NCI-H187 treated with DMSO at 0.1 percent for 48 hours (cell line): ENCODE measurements at places on chromosomes 3 and 15.

GRCh38 chr3:184491867-184492615 is 69.5 kb upstream of the EPHB3 start:
- no peak for DNase-seq

DNA sequence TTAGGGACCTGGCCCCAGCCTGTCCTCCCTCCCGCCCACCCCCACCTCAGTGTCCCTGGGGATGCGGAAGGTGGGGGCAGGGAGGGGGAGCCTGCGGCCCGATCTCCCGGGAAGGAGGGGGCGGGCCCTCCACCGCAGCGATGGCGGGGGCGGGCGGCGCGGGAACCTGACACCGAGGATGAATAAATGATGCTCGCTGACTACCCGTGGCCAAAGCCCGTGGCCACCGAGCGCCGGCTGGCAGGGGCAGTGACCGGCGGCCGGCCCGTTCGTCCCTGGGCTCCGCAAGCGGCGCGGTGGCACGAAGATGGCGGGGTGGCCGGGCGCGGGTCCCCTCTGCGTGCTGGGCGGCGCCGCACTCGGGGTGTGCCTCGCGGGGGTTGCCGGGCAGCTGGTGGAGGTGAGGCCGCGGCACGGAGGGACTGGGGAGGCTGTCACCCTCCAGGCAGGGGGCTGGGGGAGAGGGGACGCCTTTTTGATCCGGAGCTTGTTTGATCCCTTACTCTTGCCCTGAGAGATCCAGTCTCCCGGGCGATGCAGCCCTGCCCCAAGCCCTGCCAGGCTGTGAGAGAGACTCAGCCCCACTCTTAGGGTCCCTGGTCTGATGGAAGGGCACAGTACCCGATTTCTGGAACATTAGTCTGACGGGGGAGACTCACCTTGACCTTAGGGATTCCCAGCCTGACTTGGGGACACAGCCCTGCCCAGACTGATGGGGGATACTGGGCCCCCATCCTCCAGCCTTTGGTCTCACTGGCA is at the start of gene TMIE:
TMIE (plus strand) TSS at position 212 of the 759 bp plus-strand sequence; CDS start at position 308, 96 bp downstream.
- DNase-seq: no peak

- DNase-seq: no peak
Observed at GRCh38 chr3:129702934-129703712, 96.6 kb upstream of the PLXND1 start.

GRCh38 chr3:157249606-157250005 is 89.7 kb upstream of the CCNL1 start:
- no peak for DNase-seq

DNA sequence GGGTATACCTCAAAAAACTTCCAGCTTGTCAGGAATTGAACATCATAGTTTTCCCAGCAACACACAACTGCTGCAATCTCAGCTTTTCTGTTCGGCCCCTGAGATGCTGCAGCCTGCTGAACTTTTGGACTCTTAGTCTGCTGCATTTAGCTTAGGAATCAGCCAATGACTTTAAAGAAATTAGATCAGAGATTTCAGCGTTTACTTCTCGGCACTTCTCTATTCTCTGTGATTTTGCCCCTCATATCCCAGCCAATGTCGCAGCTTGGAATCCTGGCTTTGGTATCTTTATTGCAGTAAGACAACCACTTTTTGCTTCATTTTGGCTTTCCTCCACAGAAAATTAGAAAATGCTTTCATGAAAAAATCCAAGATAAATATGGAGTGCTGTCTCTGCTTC is 86.3 kb upstream of the MCTP2 start:
- DNase-seq: no peak

DNA sequence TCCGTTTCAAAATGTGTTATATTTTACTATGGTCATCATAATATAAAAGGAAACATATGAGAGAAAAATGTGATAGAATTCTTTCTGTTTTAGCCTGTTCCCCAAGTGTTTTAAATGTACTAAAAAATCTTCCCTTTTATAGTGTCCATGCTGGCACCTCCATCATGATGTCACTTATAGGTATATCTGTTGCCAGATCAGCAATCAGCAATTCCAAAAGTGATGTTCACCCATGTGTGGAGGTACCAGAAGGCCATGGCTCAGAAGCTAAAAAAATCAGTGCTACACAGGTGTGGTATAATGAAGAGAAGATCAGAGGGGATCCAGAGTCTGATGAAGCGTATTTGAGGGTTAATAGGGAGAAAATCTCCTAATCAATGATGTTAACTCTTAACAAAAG is 1.1 kb upstream of the GPR15 start:
- DNase-seq: no peak

- no peak for DNase-seq
Observed at GRCh38 chr3:109116031-109116430, 1.9 kb downstream of the MORC1 start.

DNA sequence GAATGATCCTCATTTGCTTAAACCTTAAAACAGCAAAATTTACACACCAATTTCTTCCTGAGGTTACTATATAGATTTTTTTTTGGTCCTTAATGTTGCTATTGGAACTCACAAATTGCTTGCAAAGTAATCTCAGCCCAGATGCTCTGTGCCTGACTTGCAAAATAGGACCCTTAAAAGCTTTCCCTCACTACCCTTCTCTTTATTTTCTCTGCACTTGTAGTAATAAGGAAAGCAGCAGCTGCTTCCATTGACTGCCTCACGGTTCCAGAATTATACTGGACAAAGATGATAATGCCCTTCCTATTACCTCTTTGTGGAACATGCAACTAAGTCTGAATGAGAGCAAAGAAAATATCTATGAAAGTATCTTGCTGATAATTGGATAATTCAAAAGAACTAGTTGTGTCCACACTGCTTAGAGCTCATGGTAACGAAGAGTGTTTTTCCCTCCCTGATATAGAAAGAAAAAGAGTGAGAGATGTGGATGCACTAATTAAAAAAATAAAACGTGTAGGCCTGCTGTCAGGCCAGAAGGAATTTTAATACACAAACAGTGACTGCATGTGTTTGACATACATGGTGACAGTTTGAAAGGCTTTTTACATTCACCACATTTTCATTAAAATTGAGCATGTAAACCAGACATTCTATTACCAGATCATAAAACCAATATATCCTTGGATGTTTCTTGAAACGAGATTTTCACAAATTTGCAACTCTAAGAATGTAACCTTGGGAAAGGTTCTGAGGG is 783.1 kb downstream of the GBE1 start:
- DNase-seq: no peak

- no peak for DNase-seq
Observed at GRCh38 chr3:181075098-181075497, 85.6 kb upstream of the DNAJC19 start.

DNA sequence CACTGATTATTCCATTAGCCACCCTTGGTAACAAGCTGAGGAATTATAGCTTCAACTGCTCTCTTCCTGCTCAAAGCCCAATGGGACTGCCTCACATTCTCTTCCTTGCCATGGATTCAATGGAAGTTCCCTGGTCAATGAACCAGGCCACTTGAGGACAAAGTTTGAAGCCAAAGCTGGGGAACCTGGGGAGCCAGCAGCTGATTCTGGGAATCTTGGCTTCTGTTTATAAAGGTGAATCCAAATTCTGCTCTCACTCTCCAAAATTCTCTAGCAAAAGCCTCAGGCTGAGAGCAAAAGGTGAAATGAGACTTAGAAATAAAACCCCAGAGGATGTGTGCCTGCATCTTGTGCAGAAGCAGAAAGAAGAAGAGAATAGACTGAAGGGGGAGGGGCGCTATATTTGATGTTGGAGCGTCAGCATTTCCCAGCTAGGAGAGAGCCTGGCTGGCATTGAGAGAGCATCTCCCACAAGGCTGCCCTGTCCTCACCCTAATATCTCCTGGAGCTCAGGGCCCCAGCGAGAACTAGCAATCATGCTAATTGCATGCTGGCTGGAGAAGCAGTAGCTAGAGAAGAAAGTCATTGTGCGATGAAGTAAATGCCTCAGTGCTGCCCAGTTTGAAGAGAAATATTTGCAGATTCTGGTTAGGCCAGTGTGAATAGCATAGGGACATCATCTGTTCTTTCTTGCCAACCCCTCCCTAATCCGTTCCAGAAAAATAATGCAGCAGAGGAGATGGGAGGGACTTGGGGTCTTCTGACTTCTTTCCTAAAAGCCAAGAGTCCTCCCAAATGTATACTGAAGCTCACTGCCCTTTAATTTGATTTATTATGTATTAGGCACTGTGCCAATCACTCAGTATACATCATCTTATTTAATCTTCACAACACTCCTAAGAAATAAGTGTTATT is 34.9 kb upstream of the GAP43 start:
- no peak for DNase-seq

- no peak for DNase-seq
Observed at GRCh38 chr15:95262866-95263564, 1031.7 kb downstream of the MCTP2 start.

DNA sequence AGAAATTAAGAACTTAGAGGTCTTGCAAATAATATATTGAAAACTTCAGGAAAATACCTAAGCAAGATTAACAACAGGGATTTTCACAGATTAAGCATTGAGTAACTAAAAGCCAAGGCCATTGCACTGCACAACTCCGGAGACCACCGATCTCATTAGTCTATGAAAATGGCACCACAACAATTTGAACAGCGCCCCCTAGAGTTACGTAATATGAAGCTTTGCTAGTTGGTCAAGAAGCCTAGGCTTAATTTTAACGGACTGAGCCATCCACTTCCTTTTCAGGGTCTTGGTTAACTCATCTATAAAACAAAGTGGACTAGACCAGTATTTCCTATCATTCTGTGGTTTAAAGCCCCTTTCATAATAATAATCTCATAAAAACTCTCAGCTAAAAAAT is 24.8 kb downstream of the TMEM212 start:
- DNase-seq: no peak

GRCh38 chr15:78638658-78639314 is 2.2 kb downstream of the CHRNB4 start:
- no peak for DNase-seq

GRCh38 chr3:139449566-139449965 is 26.8 kb downstream of the RBP2 start:
- no peak for DNase-seq

- DNase-seq: no peak
Observed at GRCh38 chr3:35322070-35322469, 317.3 kb upstream of the ARPP21 start.

- DNase-seq: no peak
Observed at GRCh38 chr3:108589998-108590323, 439 bp downstream of the DZIP3 start.

GRCh38 chr3:55564726-55565125 is 77.6 kb upstream of the WNT5A start:
- no peak for DNase-seq

DNA sequence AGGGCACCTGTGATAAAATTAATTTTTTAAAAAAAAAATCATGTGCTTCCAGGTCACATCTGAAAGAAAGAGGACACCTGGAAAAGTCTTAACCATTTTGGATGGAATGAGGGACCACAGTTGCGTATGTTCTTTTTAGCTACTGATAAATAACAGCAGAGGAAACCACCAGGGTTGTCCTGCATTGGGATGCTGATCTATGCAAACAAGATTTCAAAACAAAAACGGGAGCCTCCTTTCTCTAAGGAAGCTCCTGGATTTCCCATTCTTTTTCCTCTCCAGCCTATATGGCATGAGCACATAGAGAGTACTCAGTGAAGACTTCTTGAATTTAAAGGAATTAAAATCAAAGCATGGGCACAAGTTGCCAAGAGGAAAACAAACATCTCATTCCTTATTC is 145.6 kb upstream of the THBS1 start:
- no peak for DNase-seq

DNA sequence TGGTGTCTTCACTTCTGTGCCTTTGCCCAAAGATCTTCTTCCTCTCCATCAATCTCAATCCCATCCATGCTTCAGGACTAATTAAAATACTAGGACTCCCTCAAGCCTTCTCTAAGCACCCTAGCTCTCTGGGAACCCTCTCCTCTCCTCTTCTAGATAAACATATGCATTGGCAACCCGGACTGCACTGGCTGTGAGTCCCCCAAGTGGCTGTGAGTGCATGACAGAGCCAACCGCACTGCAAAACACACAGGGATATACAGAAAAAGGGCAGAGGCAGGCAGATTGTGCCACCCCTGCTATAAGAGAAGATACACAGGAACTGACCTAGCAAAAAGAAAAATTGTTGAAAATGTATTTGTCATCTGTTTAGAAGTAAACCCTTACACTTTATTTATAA is 457.1 kb downstream of the MFSD1 start:
- no peak for DNase-seq

DNA sequence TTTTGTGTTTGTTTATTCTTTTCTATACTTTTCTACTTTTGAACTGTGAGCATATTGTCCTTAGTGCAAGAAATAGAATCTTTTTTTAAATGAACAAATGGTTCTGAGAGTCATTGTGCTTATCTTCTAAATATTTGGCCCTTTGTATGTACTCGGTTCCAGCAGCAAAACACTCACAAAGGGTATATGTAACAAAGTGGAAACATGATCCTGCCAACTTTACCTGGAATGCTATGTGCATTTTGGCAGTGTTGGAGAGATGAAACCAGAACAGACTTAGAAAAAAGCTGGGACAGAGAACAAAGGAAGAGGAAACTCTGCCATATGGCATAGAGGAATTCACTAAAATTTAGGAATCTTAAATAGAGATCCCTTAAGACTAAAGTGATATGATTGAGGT is 150.1 kb downstream of the FGF12 start:
- no peak for DNase-seq

DNA sequence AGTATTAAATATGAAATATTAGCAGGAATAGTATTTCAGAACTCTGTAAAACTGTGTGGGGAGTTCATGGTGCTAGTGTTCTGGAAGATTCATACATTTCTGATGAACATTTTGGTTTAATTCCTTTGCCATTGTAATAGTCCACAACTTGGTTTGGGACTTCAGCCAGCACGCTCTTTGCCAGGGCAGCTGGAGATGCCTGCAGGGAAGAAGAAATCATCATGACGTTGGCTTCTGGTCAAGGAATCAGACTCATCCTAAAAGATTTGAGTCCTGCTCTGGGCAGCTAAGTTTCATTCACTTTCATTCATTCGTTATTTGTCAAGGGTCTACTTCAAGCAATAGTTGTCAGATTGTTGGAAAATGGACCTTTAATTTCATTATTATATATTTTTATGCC is 32.4 kb upstream of the MRPL3 start:
- DNase-seq: no peak

GRCh38 chr3:194817592-194817930 is 131.9 kb downstream of the FAM43A start:
- DNase-seq: no peak

DNA sequence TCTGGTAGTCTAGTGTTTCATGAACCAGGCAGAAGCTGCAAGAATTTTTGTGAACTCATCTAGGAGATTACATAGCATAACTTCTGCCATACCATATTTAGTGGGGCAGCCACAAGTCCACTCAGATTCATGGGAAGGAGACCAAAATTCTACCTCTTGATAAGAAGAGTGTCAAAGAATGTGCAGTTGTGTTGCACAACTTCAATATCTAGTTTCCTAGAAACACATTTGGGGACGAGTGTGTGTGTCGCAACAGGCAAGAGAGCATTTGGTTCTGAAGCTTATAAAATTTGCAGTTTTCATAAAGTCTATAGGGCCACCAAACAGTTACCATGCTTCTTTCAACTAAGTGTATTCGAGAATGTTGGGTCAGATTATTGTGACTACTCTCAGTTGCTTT is 115.3 kb downstream of the KCNH8 start:
- DNase-seq: no peak

GRCh38 chr3:119329551-119329950 is 35.4 kb downstream of the ARHGAP31 start:
- DNase-seq: no peak
